ENCODE measurements at places on chromosomes 7 and 10. TPM values are rescaled to one million over a fixed set of nuclear protein-coding genes. Genes with fewer than 3 reads are reported as not detected.

DNA sequence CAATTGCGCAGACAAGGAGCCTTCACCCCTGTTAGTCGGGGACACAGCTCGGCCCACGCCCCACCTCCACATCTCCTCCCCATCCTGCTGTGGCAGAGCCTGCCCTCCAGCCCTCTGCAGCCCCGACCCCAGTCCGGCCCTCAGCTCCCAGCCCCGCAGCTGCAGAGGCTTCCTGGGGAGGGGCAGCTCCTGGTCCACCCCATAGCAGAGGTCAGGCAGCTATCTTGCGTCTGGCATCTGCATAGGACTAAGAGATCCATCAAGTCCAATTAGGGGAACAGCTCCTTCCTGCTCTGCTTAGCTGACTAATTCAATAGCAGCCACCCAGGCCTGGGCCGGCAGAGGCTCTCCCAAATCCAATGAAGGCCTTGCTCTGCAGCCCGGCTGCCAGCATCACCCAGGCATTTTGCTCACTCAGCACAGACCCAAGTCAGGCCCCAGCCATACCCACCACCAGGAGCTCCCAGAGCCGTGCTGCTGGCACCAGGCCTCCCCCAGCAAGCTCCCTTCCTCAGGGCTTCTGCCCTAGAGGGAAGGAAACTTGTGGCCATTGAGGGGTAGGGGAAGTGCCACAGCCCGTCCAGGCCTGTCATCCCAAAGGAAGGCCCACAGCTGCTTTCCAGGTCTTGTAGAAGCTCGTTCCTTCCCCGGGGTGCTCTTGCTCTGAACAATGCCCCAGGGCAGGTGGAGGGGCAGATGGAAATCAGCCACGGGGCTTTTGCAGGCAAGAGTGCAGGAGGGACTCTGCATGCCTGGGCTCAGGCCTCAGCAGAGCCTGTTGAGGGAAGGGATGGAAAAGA lies 106.2 kb upstream of the RET start:
- ATAC-seq: no peak

GRCh38 chr7:28383975-28384374 lies 28.3 kb upstream of the CREB5 start:
- ATAC-seq: no peak

DNA sequence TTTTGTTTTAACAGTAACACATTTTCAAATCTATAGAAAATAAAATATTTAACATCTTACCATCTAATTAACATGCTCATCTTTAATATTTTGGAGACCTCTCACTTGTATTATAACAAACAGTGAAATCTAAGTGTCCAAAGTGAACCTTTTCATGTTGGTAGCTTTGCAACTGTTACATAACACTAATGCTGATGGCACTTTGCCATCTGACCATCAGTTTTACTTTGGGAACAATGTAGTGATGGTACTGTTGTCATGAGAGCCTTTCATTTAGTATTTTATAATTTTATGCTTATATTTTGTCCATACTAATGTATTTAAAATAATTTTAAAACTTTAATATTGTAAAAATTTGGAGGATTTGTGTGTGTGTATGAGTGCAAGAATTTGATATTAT lies 1017.0 kb upstream of the KCND2 start:
- ATAC-seq: no peak

- no peak for ATAC-seq
Observed at GRCh38 chr10:71213761-71214440, 1.5 kb downstream of the UNC5B start.

DNA sequence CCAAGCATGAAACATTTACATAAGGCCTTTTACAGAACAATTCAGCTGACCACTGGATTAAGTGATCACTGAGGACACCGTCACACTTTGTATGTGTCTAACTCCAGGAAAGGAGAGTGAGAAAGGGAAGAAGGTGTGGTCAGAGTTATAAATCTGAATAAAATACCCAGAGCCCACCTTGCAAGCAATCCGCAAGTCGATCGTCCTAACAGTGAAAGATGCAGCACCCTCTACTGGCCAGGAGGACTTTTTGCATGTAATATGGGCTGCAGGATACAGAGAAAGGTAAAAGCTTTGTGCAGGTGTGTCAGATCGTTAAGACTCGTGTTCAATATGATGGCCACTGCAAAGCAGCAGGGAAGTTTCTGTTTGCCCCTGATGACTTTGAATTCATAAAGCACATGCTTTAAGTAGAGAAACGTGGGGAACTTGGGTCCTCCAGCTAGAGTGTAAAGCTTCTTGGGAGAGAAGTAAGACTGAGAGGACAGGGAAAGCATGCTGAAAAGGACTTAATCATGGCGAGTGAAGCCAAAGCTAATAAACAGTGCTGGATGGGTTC lies 68.5 kb upstream of the BMPER start:
- ATAC-seq: no peak

CACNB2 gene
- 62.2 TPM for total RNA-seq

CCL24 gene
- total RNA-seq: not detected

C10orf67 gene
- total RNA-seq: not detected

EPO gene
- not detected for total RNA-seq

SCIN gene
- total RNA-seq: 2.2 TPM
